Activated T-helper 17 cell treated with anti-CD3 and anti-CD28 coated beads, Interleukin-2, amount 50 U/mL, for 72 hours (primary cell): ENCODE measurements at places on chromosomes 6 and 20. TPM values are rescaled to one million over a fixed set of nuclear protein-coding genes. Genes with fewer than 3 reads are reported as not detected.

The DBNDD2 gene
- 12.5 TPM for total RNA-seq

The POU5F1 gene
- not detected for total RNA-seq

The POM121L2 gene
- not detected for total RNA-seq

The RIMS4 gene
- 0.13 TPM for total RNA-seq

The ULBP1 gene
- 0.35 TPM for total RNA-seq

The VSTM2L gene
- not detected for total RNA-seq

The NKAIN4 gene
- total RNA-seq: not detected

The PRDM13 gene
- not detected for total RNA-seq

The MYB gene
- 81.5 TPM for total RNA-seq

DNA sequence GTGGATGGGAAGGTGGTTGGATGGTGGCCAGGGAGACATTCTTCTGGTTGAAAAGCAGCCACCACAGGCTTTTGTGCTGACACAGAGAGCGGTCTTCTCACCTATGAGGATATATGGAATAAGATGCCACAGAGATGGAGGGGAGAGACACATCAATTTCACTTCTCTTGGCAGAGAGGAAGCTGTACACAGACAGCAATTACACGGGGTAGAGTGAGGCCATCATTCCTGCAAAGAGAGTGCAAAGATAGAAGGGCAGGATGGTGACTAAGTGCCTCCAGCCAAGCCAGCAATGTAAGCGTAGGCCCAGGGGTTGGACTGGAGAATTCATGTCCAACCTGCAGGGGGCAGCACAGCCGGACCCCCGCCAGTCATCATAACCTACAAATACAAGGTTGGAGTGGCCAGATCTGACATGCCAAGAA is 56.4 kb downstream of the NRN1 start:
- peak; percentile 66 for ATAC-seq

DNA sequence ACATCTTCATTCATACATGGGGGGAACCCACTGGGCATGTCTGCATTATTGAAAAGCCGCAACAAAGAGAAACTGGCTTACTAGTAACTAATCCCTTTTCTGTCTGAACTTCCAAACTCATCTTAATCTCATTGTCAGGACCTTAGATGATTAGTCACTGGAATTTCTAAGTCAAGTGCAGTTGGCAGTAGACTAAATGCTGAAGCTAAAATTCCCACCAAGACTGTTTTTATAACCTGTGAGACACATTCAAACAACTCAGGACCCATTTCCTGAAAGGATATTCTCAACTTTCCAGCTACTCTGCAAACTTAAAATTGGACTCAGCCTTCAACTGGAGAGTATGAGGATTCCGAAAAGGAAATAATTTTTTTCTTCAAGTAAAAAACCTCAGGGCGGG is 94.8 kb upstream of the SCAF8 start:
- ATAC-seq: no peak

DNA sequence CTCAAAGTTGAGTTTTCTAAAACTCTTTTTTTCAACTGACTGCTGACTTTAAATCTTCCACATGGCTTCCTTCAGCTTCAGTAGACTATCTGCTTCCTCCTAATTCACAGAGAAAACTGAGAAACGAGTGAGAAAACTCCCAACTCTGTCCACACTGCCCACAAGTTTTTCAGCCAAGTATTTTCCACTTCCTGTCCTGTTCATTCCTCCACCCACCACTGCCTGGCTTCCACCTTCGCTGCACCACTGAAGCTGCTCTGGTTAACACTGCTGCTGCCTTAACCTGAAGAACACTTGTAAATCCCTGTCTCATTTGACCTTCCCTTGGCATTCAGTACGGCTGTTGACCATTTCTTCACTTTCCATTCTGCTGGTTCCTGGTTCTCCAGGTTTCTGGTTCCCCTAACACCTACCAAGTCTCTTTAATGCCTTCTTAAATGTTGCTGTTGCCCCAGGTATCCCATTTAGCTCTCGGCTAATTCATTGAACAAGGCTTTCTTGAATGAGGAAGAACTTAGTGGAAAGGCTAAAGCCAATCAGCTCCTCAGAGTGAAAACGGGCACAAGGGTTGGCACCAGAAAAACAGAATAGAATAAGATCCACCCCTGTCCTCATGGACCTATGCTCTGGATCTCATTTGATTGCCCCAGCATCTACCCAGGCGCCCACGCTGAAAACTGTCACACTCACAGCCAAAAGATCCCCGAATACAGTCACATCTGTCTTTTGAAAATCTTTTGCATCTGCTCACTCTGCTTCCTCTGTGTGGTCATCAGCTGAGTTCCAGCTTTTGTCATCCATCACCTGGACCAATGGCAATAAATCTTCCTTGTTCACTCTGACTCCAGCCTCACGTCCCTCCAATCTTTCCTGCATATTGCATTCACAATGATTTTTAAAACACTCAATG is 104.4 kb upstream of the TAB2 start:
- ATAC-seq: peak; percentile 60

DNA sequence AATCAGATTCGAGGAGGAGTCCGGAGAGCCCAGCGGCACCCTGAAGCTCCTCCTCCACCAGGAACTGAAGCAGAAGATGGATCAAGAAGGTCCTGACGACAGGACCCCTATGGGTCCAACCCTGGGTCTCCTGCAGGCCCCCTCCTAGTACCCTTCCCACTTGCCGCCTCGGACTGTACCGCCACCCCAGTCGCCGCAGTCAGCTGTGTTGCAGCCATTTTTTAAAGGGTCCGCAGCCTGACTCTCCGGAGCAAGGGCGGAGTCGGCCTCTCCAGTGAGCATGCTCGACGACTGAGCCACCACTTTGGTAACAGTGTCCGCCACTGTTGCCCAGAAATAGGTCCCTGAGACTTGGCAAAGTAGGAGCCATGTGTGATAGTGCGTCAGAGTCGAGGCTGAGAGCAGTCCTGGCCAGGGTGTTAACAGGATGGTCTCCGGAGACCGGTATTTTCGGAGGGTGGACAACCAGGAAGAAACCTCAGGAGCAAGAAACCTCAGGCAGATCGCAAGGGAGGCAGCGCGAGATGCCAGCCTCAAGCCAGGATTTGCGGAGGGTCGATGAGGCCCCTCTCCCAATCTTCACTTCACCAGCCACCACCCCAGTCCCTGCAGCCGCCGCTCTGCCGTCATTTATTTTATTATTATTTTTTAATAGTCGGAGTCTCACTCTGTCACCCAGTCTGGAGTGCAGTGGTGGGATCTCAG is 294.6 kb upstream of the ZNF337 start:
- no peak for ATAC-seq

DNA sequence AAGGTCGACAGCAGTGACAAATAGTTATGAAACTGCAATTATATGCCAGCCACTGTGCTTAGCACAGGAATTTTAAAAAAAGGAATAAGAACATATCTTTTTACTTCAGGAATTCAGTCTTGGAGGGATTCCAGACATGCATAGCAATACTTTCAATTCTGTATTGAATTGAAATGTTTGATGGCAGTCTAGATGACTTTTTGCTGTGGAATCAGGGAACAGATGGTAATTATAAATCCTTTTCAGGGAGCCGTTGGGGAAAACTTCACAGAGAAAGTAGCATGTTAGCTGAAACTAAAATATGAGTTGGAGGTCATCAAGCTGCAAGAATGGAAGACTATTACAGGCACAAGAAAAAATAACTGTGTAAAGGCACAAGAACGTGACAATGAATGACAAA is 74.8 kb downstream of the IMPG1 start:
- ATAC-seq: no peak

DNA sequence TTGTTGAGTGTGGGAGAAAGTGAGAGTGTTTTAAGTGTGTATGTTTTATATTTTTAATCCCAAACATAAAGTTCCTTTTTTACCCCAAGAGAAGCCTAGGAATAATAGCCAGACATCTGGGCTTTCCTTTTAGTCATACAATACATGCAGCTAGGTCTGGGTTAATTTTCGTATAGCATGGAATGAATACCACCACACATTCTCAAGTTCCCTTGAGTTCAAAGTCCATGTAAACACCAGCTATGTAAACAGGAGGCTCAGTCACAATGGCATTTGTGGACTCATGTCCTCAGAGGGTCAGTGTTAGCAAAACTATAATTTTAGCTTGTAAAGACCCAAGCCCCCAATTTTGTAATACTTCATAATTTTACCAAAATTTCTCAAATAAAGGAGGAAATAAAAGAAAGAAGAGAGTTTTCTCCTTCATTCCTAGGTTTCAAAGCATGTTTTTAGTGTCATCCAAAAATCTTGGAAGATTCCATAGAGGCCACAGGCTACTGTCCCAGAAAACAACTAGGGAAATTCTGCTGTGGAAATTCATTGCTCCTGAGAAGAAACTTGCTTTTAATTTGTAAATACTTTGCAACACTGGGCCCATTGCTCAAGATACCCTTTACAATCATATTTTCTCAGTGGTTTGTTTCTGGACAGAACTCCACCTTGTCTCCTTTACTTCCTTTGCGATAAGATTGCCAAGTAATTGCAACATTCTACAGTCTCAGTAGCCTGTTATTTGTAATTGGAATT is 671.2 kb downstream of the COL12A1 start:
- ATAC-seq: no peak

GRCh38 chr20:52619101-52619500 is 353.1 kb upstream of the TSHZ2 start:
- no peak for ATAC-seq

GRCh38 chr6:128648022-128648598 is 127.7 kb upstream of the PTPRK start:
- peak; percentile 19 for ATAC-seq

DNA sequence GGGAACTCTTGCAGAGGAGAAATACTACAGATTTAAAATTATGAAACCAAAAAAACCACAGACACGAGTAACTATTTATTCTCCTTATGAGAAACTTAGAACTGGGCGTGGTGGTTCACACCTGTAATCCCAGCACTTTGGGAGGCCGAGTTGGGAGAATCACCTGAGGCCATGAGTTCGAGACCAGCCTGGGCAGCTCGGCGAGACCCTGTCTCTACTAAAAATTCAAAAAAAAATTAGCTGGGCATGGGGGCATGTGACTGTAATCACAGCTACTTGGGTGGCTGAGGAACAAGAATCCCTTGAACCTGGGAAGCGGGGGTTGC is 36.8 kb downstream of the SSR1 start:
- no peak for ATAC-seq

GRCh38 chr20:62921119-62921687 is 5.1 kb downstream of the DIDO1 start:
- peak; percentile 49 for ATAC-seq

- ATAC-seq: no peak
These were observed 39.5 kb downstream of the UBE2V1 start for GRCh38 chr20:50073500-50073899.

DNA sequence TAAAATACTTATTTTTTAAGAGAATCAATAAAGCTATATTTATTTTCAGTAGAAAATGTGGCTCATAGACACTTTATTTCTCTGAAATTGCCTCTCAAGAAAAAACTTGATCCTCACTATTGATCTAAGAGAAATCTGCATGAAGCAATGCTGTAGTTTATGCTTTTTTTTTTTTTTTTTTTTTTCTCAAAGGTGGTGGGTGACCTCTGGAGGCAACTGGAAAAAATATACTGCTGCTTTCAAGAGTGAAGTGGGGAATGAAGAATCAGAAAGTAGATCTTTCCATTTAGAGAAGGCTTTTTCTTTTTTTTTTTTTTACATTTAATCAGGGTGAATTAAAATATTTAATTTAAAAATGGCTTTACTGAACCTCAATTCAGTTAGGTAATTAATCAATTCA is 169.3 kb downstream of the SLC16A10 start:
- no peak for ATAC-seq

- no peak for ATAC-seq
These were observed 26.2 kb downstream of the ZKSCAN8 start for GRCh38 chr6:28167926-28168325.

DNA sequence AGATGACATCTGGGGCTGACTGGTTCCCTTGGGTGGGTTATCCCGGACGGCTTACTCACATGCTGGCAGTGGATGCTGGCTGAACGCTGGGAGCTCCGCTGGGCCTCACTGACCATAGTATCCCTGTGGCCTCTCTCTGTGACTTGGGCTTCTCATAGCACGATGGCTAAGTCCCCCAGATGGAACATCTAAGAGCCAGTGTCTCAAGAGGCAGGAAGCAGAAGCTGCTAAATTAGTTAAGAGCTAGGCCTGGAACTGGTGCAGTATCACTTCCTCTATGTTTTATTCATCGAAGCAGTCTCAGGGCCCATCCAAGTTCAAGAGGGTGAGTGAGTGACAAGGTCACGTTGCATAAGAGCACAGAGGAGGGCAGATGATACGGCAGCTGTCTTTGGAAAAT is 116.5 kb upstream of the LAMP5 start:
- no peak for ATAC-seq

DNA sequence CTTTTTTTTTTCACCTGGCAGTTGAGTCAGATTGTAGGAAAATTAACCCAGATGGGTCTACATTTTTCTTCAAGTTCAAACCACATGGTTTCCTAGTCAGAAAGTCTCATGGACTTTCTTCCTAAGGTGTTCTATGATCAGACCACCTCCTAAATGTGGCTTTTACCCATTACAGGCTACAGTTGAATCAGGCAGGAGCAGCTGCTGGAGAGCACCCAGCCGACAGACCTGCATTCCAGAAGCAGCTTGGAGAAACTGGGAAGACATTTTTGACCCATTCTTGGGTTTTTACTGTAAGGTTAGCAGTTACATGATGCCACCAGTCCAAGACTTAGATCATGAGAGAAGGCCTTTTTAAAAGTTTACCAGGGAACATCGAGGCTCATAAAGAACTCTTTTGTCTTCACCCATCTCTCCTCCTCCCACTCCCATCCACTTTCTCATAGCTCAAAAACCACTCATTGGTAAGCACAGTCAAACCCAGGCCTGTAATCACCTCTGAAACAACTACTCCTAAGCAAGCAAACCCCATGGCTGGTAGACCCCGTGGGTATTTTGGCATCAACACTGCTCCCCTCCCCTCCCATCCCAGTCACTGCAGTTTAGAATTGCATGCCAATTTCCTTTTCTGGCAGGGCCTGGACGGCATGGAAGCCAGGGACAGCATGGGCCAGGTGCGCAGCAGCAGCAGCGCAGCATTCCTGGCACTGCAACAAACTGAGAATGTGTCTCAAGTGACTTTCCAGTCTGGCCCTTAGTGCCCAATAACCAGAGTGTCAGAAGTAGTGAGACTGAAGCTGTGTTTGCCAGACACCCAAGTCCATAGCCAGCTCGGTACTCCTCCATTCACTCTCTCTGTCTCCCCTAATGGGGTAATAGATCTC is 113.7 kb downstream of the CLIC5 start:
- ATAC-seq: no peak

- peak; percentile 81 for ATAC-seq
These were observed at the start of gene PRR3 for GRCh38 chr6:30556906-30557682. Gene PRR3 (plus strand): TSS chr6:30557295. CDS start chr6:30557345, 50 bp downstream.
